ENCODE measurements at places on chromosomes 3 and 15. TPM values are rescaled to one million over a fixed set of nuclear protein-coding genes. Genes with fewer than 3 reads are reported as not detected.

Gene TNNC1
- total RNA-seq: 98.9 TPM

Gene ARNT2
- total RNA-seq: 2.8 TPM

Gene ADGRG7
- 0.10 TPM for total RNA-seq

Gene ABCC5
- 26.0 TPM for total RNA-seq
